ENCODE measurements at places on chromosomes 1 and 21. TPM values are rescaled to one million over a fixed set of nuclear protein-coding genes. Genes with fewer than 3 reads are reported as not detected.

DNA sequence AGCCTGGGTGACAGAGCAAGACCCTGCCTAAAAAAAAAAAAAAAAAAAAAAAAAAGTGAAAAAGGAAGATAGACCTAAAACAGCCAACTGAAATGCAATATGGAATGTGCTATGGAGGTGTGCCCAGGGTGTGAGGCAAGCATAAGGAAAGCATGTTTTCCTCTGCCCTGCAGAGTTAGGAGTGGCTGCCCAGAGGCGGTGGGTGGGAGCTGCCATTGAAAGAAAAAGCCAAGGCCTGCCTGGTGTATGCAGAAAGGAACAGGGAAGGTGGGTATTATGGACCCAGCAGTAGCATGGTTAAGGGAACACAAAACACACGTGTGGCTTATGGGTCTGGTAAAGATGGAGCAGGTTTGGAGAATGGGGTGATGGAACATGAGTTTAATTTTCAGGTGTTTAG, 8.9 kb downstream of the CD244 start:
- peak; percentile 70 for ATAC-seq

The S100A9 gene
- total RNA-seq = 34,355 TPM

DNA sequence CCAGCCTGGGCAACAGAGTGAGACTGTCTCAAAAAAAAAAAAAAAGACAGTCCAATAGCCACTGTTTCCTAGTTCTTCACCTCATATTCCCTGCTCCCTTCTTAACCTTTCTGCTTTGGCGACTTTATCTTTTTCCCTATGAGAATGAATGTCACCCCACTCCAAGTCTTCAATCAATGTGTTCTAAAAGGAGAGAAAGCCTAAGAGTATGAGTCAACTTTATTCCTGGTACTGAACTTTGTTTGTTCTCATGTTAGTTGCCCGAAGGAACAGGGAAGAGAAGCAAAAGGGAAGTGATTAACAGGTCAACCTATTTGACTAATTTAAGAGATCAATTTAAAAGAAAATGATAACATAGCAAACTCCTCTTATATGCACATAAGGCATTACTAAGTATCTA, 39.9 kb upstream of the SLC16A1 start:
- ATAC-seq = peak; percentile 48

GRCh38 chr1:17915511-17916197, 160.5 kb downstream of the ACTL8 start:
- no peak for ATAC-seq

All from esophagus mucosa (tissue), 1 donor.